NCI-H187 (cell line): ENCODE measurements at places on chromosomes 3 and 15.

GRCh38 chr15:79311901-79312553 lies 1.1 kb downstream of the TMED3 start:
- no peak for DNase-seq

DNA sequence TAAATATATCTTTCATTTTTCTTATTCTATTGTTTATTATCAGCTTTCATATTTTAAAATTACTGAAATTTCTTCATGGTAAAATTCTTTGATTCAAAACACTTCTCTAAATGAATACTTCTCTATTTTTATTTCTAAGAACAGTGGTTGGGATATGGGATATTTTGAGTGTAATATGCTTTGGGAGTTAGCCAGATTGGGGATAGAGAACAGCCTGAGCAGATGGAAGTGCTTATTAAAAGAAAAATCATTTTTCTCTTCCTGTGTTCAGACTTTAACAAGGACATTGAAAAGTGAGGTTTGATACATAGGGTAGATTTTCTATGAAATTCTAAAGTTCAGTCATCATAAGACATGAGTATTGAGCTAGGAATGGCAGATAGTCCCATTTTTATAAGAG lies 84.8 kb downstream of the COL6A5 start:
- no peak for DNase-seq

- DNase-seq: no peak
Observed at GRCh38 chr3:72544239-72544638, 304.0 kb downstream of the SHQ1 start.

DNA sequence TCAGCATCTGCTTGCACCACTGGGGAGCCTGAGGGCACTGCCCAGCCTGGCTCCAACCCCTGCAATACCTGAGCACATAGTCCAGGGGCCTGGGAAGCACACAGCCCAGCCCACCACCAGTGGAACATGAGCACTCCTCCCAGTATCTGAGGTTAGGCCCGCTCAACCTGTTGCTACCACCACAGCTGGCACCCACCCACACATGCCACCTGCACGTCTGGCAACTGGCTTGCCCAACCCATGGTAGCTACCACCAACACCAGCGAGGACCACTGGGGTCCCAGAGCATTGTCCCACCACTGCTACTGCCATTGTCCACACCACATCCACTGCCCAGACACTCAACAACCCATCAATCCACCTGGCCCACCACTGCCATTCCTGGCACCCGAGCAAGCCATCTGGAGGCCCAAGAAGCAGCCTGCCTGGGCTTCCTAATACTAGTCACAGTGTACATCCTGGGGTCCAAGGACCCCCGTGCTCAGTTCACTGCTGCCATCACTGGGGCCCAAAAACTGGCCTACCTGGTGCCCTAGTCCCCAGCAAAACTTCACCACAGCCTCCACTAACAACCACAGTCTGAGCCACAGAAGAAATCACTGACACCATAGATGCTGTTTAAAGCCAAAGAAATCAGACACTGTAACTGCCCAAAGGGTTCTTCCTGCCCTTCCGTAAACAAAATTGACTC lies 62.1 kb upstream of the TBC1D23 start:
- DNase-seq: no peak

DNA sequence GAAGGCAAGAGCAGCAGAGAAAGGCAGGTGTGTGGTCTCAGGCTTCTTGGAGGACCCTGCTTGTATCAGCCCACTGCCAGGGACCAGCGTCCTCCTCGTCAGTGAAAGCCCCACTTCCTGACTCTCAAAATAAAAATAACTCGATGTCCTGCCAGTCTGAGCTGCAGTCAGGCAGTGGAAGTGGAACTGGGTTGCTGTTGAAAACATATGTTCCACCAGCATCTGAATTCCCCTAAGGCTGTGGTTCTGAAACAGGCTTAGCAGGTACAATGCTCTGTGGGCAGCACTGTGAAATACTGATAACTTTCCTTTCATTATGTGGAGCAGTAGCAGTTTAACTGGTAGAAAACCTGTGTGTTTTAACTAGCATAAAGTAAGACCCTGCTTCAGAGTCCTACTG lies 121.6 kb upstream of the EIF1B start:
- DNase-seq: no peak

GRCh38 chr3:73255609-73256029 lies 194.2 kb downstream of the EBLN2 start:
- DNase-seq: peak; percentile 77
